ENCODE measurements at places on chromosomes 12 and 14. TPM values are rescaled to one million over a fixed set of nuclear protein-coding genes. Genes with fewer than 3 reads are reported as not detected.

The CCDC91 gene
- 17.9 TPM for total RNA-seq

The NPC2 gene
- 133 TPM for total RNA-seq

The TPPP2 gene
- total RNA-seq: not detected

The PMCH gene
- total RNA-seq: 0.61 TPM

The OASL gene
- total RNA-seq: 27.4 TPM

The PAH gene
- total RNA-seq: not detected

The DIO3 gene
- total RNA-seq: not detected

The LARP4 gene
- total RNA-seq: 34.1 TPM

The SIRT4 gene
- 1.3 TPM for total RNA-seq

The PRH2 gene
- not detected for total RNA-seq

The PRKD1 gene
- 7.4 TPM for total RNA-seq

The PTCSC3 gene
- not detected for total RNA-seq

The DEGS2 gene
- under 0.01 TPM for total RNA-seq

The ASB2 gene
- not detected for total RNA-seq

The KRT3 gene
- not detected for total RNA-seq

The ZNF385A gene
- 0.65 TPM for total RNA-seq

The NPFF gene
- not detected for total RNA-seq
